AG10803 (cell line): ENCODE measurements at places on chromosomes 2 and 18.
A peak's percentile ranks its signal among the peaks of the same experiment; 100 is the strongest.

- no peak for DNase-seq
These were observed 8.5 kb downstream of the HES6 start for GRCh38 chr2:238231251-238231793.

- no peak for DNase-seq
These were observed 240.8 kb upstream of the PIK3C3 start for GRCh38 chr18:41713969-41714825.

- peak; percentile 85 for DNase-seq
These were observed 18.6 kb downstream of the THADA start for GRCh38 chr2:43576981-43577892.

GRCh38 chr2:226446406-226447001, 353.1 kb downstream of the IRS1 start:
- DNase-seq, result peak; percentile 62

DNA sequence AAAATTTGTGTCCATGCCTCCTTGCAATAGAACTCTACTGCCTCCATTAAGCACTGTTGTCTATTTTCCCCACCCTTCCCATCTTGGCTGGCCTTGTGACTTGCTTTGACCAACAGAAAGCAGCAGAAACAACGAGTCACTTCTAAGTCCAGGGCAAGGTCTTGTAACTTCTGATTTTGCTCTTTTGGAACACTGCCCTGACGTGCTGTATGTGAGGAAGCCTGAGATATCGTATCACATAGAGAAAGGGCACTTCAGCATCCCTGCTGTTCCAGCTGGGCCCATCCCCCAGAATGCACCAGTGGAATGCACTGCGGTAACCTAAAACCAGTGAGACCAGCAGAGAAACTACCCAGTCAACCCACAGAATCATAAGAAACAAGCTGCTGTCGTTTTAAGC, 28.1 kb downstream of the NCKAP1 start:
- DNase-seq, result peak; percentile 8

DNA sequence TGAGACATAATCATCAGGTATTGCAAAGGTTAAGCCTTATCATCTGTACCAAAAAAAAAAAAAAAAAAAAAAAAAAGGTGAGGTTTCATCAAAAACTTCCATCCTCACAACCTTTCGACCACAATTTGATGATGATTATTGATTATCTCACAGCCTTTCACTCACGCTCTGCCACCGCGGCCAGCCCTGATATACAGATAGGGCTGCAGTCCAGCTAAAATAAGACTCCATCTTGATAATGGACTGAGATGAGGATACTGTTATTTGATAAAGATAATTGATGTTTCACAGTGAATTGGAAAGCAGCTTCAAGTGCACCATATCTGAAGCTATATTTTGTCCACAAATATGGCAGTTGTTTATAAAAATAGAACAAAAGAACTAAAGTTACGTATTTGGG, 159.7 kb upstream of the BOD1L2 start:
- DNase-seq, result no peak

DNA sequence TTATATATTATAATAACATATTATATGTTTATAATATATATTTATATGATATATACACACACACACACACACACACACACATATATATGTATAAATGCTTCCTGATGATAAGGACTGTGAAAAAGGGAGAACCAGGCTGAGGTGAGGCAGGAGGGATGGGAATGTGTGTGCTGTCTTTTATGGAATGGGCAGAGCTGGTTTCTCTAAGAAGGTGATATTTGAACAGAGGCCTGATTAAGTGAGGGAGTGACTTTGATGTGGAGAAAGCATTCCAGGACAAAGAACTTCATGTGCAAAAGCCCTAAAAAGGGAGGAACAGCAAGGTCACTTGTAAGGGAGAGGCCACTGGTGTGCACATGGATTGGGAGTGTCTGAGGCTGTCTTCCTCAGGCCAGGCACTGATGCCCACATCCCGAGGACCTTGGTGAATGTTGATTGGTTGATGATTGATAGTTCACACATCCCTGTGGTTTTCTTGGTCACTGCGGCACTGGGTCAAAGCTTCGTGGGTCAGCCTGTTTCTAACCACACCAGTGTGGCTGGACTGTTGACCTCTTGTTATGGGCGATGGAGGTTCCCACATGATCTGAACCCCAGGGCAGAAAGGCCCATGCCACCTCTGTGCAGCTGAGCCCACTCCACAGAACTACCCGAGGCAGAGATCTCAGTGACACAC, 196.9 kb downstream of the MYCN start:
- DNase-seq, result no peak

DNA sequence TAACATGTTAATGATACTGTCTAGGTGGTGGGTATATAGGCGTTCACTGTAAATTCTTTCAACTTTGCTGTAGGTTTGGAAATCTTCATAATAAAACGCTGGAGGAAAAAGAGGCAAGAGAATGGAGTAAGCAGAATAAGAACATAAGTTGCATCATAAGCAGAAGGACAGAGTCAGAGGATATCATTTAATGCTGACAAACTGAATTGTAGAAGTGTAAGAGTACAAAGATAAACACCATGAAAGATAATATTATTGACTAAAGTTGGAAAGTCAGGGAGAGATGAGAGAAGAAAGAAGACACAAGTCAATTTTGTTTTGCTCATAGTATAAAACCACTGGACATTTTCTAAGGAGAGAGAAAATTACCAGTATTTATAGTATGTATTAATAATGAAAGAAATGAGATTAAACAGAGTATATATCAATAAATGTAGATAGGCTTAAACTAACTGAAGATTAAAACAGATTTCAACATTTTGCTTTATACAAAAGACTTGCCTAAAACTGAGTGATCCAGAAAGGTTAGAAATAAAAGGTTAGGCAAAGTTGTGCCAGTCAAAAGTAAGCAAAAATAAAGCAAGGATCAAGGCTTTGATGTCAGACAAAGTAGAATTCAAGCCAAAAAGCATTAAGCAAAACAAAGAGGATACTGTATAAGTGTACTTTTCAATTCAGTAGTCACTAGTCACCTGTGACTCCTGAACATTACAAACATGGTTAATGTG, 42.4 kb upstream of the VIT start:
- no peak for DNase-seq

DNA sequence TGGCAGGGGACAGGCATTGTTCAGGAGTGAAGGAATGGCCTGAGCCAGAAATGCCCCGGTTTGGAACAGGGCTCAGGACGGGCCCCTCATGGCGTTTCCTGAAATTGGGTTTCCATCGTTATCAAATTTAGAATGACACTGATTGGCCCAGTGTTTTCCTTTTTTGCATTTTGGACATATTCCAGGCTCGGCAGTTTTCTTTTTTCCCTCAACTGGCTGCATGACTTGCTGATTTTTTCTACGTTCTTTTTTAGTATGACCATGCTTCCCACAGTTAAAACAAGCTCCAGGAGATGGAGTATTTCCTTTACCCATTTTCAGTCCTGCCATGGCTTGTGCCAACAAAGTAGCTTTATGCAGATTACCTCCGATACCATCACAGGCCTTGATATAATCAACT, 20.4 kb upstream of the LYG2 start:
- DNase-seq, result no peak

GRCh38 chr2:54076586-54076985, 38.8 kb upstream of the ACYP2 start:
- DNase-seq, result no peak

DNA sequence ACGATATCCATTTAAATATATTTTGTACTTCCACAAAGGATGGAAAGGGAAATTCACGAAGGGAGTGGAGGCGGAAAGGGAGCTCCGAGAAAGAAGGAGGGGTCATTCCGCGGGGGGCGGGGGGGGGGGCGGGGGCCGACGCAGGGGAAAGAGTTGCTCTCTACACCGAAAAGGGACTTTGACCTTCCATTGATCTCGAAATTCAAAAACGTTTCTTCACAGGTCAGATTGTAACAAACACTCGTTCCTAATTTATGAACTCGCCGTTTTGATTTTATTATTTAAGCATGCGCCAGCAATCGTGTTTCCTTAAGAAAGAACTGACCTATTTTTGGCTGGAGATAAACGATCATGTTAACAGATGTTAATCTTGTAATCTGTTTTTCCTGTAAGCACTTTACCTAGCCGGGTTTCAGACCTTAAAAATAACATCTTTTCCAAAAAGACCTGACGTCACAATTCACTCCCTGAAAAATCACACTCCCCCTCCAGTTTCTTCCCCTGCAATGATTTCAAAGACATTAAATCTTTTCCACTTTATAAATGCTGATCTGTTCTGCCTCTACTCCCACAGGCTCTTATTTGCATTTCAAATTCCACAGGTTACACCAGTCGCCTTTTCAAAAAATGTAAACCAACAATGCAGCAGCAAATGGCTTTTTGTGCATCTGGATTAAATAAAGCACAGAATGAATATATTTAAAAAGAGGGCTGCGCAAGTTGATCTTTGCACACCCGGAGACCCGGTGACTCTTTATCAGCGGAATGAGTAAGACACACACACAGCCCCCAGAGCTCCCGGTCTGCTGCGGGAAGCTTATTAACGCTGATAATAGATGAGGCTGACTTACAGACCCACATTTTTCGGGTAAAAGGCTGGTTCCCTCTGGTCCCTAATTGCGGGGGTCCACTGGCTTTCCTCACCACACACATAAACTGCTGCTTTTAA, 1.6 kb downstream of the ZNF516 start:
- DNase-seq, result peak; percentile 52

DNA sequence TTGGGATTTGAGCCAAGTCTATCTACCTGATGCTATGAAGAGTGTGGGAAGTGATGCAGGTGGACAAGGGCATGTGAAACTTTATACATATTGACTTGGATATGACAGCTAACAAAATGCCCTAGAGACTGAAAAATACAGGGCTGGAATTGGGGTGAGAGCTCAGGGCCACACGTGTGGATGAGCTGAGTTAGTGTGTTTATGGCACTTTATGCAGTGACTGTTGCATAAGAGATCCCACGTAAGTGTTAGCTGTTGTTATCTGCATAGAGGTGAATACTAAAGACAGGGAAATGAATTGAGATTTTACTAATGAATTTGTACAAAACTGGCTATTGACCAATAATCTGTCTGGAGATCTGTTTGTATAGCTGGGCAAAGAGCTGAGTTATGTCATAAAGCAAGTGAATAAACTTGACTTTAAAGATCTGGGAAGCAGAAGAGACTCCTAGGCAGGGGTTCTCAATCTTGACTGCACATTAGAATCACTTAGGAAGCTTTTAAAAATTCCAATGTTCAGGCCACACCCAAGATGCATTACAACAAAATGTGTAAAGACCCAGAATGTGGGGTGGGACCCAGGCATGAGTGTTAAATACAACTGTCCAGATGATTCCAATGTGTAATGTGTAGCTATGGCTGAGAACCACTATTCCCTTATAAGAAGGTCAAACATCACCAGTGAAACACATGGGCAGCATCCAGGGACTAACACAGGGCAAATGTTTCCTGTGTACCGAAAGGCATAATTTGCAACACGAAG, 74.2 kb upstream of the STK17B start:
- peak; percentile 57 for DNase-seq

GRCh38 chr2:240111253-240111652, 24.9 kb downstream of the COPS9 start:
- DNase-seq, result peak; percentile 3

GRCh38 chr2:162092658-162093556, 18.9 kb upstream of the DPP4 start:
- peak; percentile 99 for DNase-seq

DNA sequence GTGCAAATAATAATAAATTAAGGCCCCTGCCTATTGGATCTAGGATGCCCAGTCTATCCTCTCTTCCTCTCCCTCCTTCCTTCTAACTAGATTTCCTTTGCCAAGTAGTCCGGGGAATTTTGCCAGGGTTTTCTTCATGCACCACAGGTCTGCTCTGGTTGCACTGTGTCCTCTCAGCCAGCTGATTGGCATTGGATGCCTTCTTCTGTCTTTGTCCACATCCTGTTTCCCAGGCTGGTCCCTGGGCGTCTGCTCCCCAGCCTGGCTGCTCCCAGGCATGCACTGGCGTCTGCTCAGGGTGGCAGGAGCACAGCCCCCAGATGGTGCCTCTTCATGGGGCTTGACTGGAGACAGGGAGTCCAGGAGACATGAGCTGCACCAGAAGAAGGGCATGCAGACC, 66.4 kb downstream of the GALR1 start:
- DNase-seq, result no peak
